ENCODE measurements at places on chromosomes 11 and 22.

GRCh38 chr11:18046116-18046777 lies at the start of gene TPH1:
TPH1 (minus strand) TSS chr11:18046269; CDS start chr11:18040762, 5,507 bp downstream.
- DNase-seq: no peak

GRCh38 chr11:75598900-75599299 lies 36.8 kb downstream of the SERPINH1 start:
- DNase-seq: no peak

- DNase-seq: no peak
Observed at GRCh38 chr22:49999063-49999945, 13.3 kb downstream of the IL17REL start.

- no peak for DNase-seq
Observed at GRCh38 chr11:66881451-66881835, 24.6 kb downstream of the LRFN4 start.

- no peak for DNase-seq
Observed at GRCh38 chr22:44426981-44427380, 71.1 kb downstream of the RTL6 start.

GRCh38 chr11:120958185-120958584 lies 65.7 kb upstream of the TBCEL start:
- DNase-seq: no peak

DNA sequence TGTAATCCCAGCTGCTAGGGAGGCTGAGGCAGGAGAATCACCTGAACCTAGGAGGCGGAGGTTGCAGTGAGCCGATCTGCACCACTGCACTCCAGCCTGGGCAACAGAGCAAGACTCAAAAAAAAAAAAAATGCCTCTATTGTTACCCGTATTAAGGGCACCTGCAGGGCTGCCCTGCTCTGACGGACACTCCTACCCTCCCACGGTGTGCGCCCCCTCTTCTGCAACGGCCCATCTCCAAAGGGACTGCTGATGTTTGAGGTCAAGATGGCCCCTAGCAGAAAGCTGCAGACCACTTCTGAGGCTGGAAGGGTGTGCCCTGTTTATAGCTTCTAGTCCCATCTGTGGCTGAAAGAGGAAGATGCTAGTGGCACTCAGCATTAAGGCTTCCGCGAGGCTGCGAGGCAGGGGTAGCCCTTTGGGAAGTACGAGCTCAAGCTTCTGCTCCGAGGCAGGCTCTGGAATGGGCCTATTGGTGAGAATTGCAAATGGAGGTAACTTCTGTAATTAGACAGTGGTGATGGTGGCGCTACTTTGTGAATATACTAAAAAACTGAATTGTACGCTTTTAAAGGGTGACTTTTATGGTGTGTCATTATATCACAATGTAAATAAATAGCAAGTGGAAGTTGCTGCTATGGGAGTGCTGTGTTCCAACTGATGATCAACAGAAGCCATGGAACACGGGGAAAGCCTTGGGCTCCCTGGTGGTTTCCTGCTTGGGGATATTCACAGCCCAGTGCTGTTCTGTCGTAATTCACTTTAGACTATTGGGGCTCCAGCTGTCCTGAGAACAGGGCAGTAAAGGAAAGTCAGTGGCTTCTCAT lies 24.3 kb downstream of the ARFGAP2 start:
- DNase-seq: no peak

GRCh38 chr11:97367406-97368083 lies 977.7 kb downstream of the JRKL start:
- DNase-seq: no peak

- DNase-seq: no peak
Observed at GRCh38 chr22:27669798-27670599, 131.6 kb downstream of the MN1 start.

DNA sequence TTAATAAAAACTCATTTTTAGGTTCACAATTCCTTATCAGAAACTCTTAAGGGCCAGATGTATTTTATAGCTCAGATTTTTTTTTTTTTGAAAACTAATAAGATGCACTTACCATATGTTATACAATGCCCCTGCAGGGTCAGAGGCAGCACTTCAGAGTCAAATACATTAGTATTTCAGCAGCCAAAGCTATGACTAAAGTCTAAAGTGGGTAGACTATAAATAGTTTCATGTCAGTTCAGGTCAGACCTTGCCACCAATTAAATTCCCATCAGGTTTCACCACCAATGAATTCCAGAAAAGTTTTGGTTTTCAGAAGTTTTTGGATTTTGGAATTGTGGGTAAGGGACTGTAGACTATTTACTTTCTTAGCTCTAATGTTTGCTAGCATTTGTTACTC lies 75.9 kb downstream of the FAM83F start:
- no peak for DNase-seq

GRCh38 chr11:128642571-128642970 lies 51.3 kb upstream of the FLI1 start:
- DNase-seq: no peak

DNA sequence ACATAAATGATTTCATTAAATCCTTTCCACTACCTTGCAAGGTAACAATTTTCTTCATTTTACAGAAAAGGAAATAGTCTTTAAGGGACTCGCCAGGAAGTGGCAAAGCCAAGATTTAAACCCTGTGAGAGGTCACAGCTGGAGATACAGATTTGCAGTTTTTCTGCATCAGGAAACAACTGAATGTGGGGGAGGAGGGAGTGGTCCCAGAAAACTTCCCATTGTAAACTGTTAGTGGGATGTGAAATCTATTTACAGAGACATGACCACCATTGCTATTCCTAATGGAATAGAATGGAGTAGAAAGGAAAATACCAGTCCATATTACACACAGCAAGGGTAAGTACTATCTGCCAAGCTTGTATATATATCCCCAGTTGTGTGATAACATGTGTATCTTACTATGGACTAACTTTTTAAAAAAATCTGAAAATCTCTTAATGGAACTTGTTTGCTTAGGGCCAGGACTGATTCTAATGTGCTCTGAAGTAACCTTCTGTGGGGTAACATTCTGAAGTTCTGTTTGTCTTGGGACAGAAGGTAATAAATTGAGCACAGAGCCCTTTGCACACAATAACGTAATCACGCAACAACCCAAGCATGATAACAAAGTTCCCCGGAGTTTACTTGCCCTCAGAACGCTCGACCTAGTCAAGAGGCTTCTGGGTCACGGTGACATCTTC lies 10.9 kb upstream of the TSKU start:
- DNase-seq: no peak

DNA sequence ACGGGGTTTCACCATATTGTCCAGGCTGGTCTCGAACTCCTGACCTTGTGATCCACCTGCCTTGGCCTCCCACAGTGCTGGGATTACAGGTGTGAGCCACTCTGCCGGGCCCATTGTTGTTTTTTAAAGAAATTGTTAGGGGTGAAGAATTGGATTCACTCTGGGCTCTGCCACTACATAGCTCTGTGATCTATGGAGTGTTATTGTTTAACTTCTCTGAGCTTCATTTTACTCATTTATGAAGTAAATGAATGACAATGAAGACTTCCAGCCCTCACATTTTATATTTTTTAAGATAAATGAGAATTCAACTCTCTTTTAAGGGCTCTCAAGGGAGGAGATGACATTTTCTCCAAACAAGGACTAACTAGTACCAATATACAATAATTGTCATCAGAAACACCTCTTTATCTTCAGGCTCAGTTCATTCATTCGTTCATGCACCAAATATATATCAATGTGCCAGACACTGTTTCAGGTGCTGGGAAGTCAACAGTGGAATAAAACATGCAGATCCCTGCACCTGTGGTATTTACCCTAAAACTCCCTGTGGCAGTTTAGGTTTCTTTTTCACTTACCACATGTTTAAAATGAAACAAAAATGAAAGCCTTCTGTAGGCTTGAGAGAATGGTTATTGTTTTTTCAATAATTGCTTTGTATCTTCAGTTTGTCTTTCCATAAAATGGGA lies 23.5 kb upstream of the GRAMD1B start:
- no peak for DNase-seq

GRCh38 chr22:46660604-46661201 lies 40.5 kb downstream of the GRAMD4 start:
- no peak for DNase-seq
